ENCODE measurements at places on chromosomes 6 and 20.

- DNase-seq, result no peak
Measured at GRCh38 chr20:32339116-32339515, 19.0 kb upstream of the ASXL1 start.

DNA sequence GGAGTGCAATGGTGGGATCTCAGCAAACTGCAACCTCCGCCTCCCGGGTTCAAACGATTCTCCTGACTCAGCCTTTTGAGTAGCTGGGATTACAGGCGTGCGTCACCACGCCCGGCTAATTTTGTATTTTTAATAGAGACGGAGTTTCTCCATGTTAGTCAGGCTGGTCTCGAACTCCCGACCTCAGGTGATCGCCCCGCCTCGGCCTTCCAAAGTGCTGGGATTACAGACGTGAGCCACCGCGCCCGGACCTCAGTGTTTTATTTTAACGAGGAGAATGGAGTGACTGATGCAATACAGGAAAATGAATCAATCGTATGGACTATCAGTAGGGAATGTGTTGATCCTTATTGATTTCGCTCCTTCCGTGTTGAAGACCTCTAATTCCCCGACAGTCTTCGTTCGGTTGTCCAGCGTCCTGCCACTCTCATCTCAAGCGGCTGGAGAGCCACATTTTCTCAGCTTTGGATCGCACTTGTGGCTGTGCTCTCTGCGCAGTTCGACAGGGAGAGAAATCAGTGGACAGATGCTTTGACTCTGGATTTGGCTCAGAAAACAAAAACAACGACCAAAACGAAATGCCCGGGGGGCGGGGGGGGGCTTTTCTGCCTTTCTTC is 166.2 kb downstream of the TRIM27 start:
- DNase-seq, result no peak

DNA sequence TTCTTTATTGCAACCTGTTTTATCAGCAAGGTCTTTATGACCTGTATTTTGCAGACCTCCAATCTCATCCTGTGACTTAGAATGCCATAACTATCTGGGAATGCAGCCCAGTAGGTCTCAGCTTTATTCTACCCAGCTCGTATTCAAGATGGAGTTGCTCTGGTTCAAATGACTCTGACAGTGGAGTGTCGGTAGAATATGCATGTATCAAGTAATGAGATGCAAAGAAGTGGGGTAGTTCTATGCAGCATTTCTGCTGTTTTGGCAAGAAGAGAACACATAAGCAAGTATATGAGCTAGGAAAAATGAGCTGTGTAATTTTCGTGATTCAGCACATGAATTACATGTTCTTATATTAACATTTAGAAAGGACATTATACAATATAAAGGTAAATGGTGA is 185.9 kb downstream of the DOK5 start:
- DNase-seq, result no peak

- DNase-seq, result no peak
Measured at GRCh38 chr6:1482381-1483166, 93.2 kb downstream of the FOXF2 start.

DNA sequence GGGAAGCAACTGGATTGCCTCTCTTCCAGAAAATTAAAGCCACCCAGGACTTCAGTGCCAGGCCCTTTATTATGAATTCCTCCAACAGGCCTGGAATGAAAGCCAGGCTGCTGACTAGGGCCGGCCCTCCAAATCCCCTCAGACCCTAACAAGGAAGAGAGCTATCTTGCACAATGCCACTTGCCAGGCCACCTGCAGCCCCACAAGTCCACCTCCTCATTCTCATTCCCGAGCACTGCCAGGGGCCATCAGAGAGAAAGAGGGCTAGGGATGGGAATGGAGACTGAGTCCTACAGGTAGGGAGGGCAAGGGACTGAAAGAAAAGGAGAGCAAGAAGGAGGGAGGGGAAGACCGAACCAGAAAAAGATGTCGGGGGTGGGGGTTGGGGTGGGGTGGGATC is 86.5 kb downstream of the MRPL14 start:
- DNase-seq, result no peak

GRCh38 chr6:18263418-18264218 is 712 bp downstream of the DEK start:
- DNase-seq, result peak; percentile 24

GRCh38 chr6:34301408-34301807 is 52.6 kb upstream of the SMIM29 start:
- DNase-seq, result no peak

- DNase-seq, result no peak
Measured at GRCh38 chr6:90004511-90004910, 110.2 kb downstream of the GJA10 start.

- peak; percentile 17 for DNase-seq
Measured at GRCh38 chr6:127515234-127515793, 3.8 kb downstream of the MTCL3 start.

DNA sequence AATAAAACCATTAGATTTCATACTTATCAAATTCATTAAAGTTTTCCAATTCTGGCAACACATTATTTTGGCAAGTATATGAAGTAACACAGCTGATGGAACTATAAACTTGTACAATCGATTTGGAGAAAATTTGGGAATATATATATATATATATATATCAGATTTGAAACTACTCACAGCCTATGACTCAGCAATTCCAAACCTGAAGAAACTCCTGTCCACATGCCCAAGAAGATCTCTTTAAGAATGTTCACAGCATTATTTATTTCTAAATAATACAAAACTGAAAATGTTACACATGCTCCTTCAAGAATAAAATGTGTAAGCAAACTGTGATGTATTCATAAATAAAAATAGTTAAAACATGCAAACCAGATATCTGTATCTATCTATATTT is 270.1 kb downstream of the TFAP2A start:
- DNase-seq, result no peak

DNA sequence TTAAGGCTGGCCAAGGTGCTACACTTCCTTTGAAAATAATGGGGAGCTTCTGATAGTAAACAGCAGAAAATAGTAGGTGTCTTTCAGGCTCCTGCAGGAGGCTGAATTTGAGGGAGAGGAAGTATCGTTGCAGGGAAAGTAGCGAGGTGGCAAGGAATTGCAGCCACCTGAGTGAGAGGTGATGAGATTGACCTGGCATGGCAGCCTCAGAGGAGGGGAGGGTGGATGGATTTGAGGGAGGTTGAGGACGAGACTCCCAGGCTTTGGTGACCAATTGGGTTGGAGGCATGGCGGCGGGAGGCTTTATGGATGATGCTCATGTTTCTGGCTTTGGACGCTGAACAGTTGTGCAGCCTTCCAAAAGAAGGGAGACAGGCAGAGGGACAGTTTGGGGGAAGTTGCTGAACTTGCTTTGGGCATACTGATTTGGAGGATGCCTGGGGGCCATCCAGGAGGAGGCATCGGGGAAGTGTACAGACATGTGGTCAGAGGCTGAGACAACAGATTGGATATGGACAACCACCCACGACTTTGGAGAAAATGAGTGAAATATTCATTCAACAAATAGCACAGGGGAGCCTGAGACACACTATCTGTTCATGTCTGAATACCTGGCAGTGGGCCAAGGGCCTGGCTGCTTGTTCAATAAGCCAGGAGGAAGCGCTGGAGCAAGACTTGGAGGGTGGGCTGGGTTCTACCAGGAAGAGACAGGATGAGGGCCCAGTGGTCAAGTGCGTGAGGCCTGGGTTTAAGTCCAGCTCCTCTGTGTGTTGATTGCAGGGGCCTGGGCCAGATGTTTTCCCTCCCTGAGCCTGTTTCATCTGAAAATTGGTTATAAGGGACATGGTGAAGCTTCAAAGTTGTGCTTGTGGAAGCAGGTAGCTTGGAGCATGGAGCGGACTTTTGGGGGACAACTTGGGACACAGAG is 113.2 kb downstream of the CEBPB start:
- DNase-seq, result no peak

DNA sequence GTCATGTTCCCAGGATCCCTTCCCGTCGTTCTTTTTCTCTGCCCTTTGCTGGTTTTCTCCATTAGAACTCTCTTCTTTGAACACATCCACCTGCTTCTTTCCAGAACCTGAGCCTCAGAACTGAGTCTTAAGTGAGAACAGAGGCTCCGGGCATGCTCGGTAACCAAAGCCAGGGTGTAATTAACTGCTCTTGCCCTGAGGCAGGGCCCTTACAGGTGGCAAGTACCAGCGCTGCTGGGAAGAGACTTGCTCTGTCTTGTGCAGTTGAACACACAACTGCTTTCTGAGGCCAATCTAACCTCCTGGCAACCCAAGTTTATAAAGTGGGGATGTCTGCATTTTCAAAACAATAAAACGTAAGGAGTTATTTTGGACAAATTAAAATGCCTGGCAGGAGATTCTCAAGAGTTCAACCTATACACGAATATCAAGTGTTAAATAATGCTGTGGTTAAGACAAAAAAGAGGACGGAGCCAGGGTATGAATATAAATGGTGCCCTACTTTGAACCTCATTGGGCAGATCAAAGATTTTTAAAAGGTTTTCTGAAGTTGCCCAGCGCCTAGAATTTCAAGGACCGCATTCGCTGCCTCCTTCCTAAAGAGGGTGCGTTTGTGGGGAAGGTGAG is 12.4 kb upstream of the DEK start:
- no peak for DNase-seq

- DNase-seq, result no peak
Measured at GRCh38 chr20:35887393-35888064, 66.8 kb downstream of the SCAND1 start.

GRCh38 chr6:145798530-145798929 is 16.1 kb downstream of the FBXO30 start:
- DNase-seq, result no peak

DNA sequence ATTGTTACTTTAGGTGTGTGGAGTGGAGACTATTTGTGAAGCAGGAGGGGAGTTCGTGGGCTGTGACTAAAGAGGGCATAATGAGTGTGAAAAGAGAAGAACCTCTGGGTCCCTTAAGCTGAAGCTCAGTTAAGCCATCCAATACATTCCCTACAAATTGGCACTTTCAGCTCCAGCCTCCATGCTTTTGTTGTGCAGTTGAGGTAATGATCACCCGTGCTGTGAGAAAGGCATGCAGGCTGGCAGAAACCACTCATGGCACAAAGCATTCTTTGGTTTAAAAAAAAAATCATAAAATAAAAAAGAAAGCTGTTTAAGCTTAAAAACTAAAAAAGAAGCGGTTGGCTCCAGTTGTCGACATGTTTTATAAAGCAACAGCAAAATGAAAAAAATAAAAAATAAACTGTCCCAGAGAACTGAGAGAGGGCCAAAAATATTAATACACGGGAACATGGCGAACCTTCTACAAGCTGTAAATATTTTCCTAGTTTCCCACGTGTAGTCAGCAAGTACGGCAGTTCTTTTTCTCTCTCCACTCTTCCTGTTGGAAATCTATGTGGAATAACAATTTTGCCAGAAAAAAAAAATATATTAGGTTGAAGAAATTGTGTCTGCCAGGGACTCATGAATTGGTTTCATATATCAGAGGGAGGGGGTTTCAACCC is 82.2 kb downstream of the ANKRD60 start:
- DNase-seq, result no peak

DNA sequence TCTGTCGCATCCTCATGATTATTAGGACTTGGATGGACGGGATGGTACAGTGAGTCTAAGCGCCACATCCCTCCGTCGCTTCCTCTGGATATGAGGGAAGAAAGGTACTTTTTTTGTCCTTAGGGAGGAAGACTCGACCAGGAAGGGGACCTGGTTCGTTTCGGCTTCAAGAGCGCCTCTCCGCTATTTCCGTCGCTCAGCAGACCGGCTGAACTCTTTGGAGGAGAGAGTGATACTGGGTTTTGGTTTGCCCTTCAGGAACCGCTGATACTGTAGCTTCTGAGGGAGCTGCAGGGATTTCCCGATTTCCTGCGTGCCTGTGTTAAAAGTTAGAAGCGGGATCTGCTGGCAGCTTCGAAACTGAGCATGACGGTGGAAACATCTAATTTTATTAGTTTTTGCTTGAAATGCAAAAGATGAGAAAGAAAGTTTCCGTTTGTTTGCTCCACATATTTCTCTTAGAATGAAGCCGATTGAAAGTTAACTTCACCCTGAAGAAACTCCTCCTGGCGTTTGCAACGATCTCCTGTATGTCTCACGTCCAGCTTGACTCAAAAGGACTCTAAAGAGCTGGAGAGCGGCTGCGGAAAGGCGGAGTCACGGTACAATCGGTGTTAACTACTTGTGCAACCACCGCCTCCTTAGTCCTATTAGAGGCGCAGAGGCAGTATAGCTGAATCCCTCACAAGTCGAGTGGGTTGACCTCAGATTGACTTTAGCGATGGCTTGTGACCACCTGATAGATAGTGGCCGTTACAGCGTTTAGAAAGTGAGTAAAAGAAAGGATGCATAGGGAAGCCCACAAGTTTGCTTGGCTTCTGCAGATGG is 129.4 kb downstream of the TRIM27 start:
- no peak for DNase-seq

GRCh38 chr6:16102208-16102607 is 26.7 kb upstream of the MYLIP start:
- DNase-seq, result no peak

GRCh38 chr6:46629691-46630090 is 22.9 kb downstream of the CYP39A1 start:
- DNase-seq, result no peak

DNA sequence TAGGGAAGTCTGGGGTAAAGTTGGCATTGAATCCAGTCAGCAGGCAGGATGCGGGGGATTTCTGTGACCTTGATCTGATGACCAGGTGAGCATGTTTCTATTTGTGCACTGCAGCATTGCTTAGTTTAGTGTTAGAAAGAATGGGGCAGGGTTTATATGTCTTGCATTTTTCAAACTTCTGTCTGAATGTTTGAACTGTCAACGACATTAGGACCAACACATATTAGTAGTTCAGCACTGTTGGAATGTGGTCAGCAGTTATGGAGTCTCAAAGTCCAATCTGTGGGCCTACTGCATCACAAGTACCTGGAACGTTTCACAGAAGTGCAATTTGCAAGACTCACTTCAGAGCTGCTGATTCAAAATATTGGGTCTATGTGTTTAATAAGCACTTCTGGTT is 276.6 kb upstream of the BMP2 start:
- no peak for DNase-seq

DNA sequence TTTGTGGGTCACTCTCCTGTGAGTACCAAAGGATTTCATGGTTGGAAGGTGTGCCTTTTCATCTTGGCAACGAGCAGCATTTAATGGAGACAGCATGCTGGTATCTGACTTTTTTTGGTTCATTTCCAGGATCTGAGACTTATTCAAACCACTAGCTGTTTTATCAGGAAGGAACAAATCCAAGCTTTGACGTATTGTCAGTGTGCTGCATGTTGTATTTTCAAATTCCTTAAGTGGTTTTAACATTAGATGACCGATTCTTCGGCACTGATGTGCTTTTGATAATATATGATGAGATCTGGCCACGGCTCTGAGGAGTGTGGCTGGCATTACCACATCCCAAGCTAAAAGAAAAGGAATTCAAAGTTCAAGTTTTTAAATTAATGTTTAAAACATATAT is 6.4 kb downstream of the RMND1 start:
- no peak for DNase-seq
